ENCODE measurements at places on chromosomes 13 and 19. TPM values are rescaled to one million over a fixed set of nuclear protein-coding genes. Genes with fewer than 3 reads are reported as not detected.

DNA sequence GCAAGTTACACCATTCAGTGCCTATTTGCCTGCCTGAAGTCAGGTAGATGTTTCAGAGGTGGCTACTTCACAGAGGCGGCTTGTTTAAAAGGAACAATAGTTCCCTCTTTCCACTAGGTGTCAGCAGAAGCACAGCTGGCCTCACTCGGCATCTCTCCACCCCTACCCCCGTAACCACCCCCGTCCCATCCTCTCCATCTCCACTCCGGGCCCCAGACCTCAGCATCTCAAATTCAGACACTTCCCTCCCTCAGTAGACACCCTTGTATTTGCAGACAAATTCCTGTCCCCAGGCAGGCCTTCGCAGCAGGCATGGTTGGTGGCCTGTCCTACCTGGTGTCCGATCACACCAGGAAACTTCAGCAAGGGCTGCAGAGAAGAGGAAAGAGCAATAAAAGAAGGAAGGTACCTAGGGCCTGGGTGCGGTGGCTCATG, 9.1 kb upstream of the DPP9 start:
- H3K36me3 ChIP-seq = no peaks in the 10 kb centered on the region
- no peaks in the 10 kb centered on the region for H3K27me3 ChIP-seq
- H3K27ac ChIP-seq = no peak overlapping the region
- H3K4me3 ChIP-seq = no peak overlapping the region
- DNase-seq = peak; percentile 63

DNA sequence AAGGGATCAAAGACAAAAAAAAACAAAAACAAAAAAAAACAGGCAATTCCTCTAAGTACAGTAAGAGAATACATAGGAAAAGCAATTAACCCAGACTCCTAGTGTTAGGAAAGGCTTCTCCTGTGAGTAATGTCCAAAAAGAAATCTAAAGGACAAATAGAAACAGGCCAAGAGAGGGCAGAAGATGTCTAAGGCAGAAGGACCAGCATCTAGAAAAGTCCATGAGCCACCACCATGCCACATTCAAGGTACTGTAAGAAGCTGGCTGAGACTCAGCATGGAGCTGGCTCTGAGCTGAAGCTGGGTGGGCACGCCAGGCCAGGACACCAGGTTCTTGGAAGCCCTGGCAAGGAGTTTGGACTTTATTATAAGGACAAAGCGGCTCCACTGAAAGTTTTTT, 118.1 kb upstream of the FRY start:
- H3K4me3 ChIP-seq = no peak overlapping the region
- no peaks in the 10 kb centered on the region for H3K4me1 ChIP-seq
- H3K27ac ChIP-seq = no peak overlapping the region
- H3K36me3 ChIP-seq = no peaks in the 10 kb centered on the region
- DNase-seq = no peak

DAND5 gene
- 0.03 TPM for polyA plus RNA-seq

DNA sequence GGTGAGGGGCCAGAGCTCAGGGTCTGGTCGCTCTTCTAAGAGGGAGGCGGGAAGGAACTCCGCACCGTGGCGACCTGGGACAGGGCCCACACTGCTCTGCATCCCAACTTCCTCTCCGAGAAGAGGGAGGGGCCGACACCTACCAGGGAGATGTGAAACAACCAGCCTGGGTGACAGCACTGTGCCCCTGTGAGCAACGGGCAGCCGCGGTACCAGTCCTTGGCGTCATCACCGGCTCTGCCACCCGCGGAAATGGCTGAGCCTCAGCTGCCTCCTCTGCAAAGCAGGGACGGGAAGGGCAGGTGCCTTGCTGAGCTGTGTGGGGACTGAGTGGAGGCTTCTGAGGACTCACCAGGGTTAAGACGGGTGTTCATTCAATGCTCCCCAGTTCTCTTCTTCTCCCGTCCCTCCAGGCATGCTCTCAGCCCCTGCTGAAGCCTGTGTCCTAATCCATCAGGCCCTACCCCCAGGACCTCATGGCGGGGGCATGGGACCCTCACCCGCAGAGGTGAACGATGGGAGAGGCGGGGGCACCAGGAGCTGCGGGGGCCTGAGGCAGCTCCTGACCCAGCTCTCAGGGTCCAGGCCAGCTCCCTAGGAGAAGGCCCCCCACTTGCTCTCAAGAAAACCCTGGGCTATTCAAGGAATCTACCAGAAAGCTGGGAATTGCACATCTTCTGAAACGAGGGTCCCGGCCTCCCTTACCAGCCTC, 9.3 kb downstream of the ZNF787 start:
- H3K4me3 ChIP-seq = no peak overlapping the region
- DNase-seq = no peak
- peaks cover 25% of the 10 kb centered on the region for H3K4me1 ChIP-seq

DNA sequence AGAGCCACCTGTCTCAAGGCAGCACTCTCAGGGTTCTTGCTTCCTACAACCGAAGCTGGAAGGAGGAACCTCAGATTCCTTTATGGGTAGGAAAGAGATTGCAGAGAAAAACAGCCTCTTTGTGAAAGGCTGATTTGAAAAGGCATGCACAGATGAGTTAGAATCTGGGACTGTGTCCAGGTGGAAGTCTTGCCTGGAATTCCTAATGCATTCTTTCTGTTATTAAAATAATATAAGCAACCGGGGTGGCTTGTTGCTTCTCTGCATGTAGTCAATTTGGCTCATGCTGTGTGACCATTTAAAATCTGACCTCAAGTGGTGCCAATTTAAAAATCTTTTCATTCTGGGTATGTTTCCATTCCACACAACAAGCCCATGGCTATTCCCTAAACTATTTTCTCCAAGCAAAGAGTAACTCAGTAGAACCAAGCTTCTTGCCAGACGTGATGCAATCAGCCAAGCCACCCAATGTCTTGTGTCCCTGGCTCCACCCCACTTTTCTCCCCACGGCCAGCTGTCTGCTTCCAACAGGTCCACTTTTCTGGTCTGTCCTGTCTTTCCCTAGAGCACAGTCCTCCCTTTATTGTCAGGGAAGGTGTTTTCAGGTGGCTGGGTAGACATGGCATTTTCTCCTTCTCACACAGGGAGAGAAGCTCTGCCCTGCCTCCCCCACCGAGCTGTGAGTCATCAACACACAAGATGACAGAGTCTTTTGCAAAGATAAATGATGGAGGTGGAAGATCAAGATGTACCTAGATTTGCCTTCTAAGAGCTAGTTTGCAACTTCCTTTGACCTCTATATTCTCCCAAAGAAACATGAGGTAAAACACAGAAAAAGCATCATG, 394.3 kb downstream of the FOXO1 start:
- no peak overlapping the region for H3K27ac ChIP-seq
- peak; percentile 74 for DNase-seq
- no peaks in the 10 kb centered on the region for H3K36me3 ChIP-seq
- H3K27me3 ChIP-seq = no peaks in the 10 kb centered on the region
- no peak overlapping the region for H3K4me3 ChIP-seq

GRCh38 chr13:105518086-105518485, 1017.4 kb downstream of the EFNB2 start:
- H3K4me3 ChIP-seq = no peak overlapping the region
- no peaks in the 10 kb centered on the region for H3K36me3 ChIP-seq
- DNase-seq = no peak
- H3K4me1 ChIP-seq = no peaks in the 10 kb centered on the region
- no peak overlapping the region for H3K27ac ChIP-seq

- no peaks in the 10 kb centered on the region for H3K27me3 ChIP-seq
- no peak overlapping the region for H3K4me3 ChIP-seq
- no peaks in the 10 kb centered on the region for H3K4me1 ChIP-seq
- no peak for DNase-seq
- H3K27ac ChIP-seq = no peak overlapping the region
- no peaks in the 10 kb centered on the region for H3K36me3 ChIP-seq
Measured at GRCh38 chr19:39148939-39149529, 23.4 kb downstream of the PAK4 start.

GRCh38 chr19:34232566-34233481, 21.5 kb upstream of the GARRE1 start:
- peaks cover 25% of the 10 kb centered on the region for H3K4me1 ChIP-seq
- H3K36me3 ChIP-seq = no peaks in the 10 kb centered on the region
- peak overlapping the region; percentile 22 for H3K4me3 ChIP-seq
- peak; percentile 98 for DNase-seq
- peak overlapping the region; percentile 72 for H3K27ac ChIP-seq
- H3K27me3 ChIP-seq = no peaks in the 10 kb centered on the region

DNA sequence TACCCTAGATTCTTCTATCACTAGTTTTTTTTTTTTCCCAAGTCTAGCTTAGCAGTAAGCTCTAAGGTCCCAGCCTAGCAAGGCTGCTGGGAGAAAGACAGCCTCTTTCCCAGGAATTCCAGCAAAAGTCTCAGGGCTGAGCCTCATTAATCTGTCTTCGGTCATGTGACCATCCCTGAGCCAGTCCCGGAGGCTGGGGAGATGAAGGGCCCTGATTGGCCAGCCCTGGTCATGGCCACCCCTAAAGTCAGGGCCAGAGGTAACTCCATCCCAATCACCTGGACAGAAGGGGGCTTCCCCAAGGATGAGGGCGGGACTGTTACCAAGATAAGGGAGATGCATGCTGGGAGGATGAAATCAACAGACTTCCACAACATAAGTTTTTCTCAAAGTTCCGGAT, 43.3 kb downstream of the CCNE1 start:
- H3K4me1 ChIP-seq = no peaks in the 10 kb centered on the region
- H3K36me3 ChIP-seq = no peaks in the 10 kb centered on the region
- no peaks in the 10 kb centered on the region for H3K27me3 ChIP-seq
- no peak overlapping the region for H3K27ac ChIP-seq

DNA sequence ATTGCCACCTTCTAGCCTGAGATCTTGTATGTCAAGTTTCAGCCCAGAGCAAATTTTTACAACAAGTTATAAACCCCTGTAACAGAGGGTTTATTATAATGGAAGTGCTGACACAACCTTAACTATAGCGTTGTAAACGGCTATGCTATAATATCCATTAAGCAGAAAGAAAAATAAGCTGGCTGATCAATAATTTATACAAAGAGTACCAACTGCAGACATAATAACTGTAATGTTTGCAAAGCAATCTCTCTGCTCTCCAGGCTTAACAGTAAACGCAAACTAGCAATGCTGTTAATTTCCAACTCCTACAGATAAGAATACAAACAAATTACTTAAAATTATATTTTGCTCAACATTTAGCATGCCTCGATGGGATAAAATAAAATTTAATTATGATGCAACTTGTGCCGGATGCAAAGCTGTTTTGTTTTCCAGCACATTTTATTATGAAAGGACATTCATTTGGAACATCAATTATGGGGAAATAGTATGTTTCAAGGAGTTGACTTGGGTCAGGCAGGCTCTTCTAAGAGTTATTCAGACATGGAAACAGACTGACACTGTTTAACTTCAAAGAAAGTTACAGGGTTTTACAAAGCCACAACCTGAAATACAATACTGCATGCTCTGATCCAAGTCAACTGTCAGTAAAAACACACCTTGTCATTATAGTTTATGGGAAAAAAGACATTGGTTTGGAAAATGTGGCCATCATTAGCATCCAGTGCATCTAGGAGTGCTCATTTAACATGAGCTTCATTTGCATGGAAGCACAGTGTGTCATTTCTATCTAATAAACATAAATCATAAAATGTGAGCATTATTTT, 6.6 kb upstream of the DACH1 start:
- H3K4me1 ChIP-seq = no peaks in the 10 kb centered on the region
- no peak for DNase-seq
- no peaks in the 10 kb centered on the region for H3K36me3 ChIP-seq
- no peak overlapping the region for H3K27ac ChIP-seq

DNA sequence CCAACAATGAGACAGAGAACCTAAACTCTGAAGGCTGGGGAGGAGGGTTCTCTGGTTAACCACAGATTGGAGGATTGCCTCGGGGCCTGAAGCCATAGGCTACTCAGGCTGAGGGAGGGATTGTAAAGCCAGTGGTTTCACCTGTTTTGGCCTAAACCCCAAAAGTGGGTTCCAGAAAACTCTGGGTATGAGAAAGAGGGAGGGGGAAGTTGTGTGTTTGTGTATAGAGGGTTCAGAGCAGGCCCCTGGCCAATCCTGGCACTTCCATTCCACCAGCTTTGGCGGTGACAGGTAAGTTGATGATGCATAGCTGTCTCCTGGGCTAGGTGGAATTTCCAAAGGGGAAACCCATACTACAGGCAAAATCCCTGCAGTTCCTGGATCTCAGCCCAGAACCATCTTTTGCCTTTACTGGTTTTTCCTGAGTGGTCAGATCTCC, 13.5 kb upstream of the CCDC97 start:
- H3K36me3 ChIP-seq = peaks cover 43% of the 10 kb centered on the region
- DNase-seq = no peak
- H3K27ac ChIP-seq = peak overlapping the region; percentile 22
- H3K4me3 ChIP-seq = no peak overlapping the region

LRRC63 gene
- not detected for polyA plus RNA-seq

CYP2F1 gene
- polyA plus RNA-seq = not detected

DNA sequence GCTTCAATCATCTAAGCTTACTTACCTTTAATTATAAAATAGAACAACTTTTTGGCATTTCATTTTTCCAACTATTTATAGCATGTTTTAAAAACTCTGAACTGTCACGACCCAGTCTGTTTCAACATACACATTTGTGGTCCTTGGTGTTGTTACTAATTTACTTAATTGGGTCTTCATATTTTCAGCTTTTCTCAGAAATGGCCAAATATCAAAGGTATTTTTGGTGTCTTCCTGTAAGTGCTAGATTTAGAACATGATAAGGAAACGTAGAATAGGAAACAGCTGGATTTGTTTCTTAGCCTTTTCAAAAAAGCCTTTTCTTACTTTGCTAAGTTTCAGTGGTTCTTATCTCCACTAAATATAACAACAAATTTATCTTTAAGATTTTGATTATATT, 11.4 kb downstream of the LPAR6 start:
- DNase-seq = no peak
- no peaks in the 10 kb centered on the region for H3K27me3 ChIP-seq
- H3K4me3 ChIP-seq = no peak overlapping the region

DNA sequence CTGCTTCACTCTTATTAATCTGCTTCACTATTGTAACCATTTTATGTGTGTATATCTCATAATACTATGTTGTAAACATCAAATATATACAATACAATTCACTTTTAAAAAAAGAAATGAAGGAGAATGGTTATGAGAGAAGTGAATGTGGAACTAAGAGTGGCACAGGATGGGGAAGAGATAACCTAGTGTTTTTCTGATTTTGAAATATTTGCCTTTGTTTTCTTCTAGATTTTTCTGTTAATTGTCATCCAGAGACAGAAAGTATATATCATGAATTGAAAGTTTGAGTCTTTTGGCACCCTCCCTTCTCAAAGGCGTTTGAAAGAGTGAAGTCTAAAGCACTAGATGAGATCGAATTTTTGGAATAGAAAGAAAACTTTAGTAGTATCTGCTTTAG, 2.8 kb downstream of the DNAJC3 start:
- no peak overlapping the region for H3K27ac ChIP-seq
- no peak overlapping the region for H3K4me3 ChIP-seq
- no peaks in the 10 kb centered on the region for H3K36me3 ChIP-seq
- DNase-seq = no peak
- peaks cover 2% of the 10 kb centered on the region for H3K4me1 ChIP-seq
- no peaks in the 10 kb centered on the region for H3K27me3 ChIP-seq

GRCh38 chr13:44664308-44664707, 88.2 kb upstream of the TSC22D1 start:
- H3K27ac ChIP-seq = no peak overlapping the region
- H3K4me1 ChIP-seq = peaks cover 11% of the 10 kb centered on the region
- no peaks in the 10 kb centered on the region for H3K27me3 ChIP-seq
- H3K36me3 ChIP-seq = no peaks in the 10 kb centered on the region
- H3K4me3 ChIP-seq = no peak overlapping the region

KLF1 gene
- polyA plus RNA-seq = not detected

- H3K27ac ChIP-seq = no peak overlapping the region
- H3K36me3 ChIP-seq = peaks cover 65% of the 10 kb centered on the region
- DNase-seq = no peak
Measured at GRCh38 chr19:18856385-18857126, 24.8 kb downstream of the UPF1 start.

GRCh38 chr19:8517551-8518442, 3.8 kb upstream of the ZNF414 start:
- H3K36me3 ChIP-seq = no peaks in the 10 kb centered on the region
- H3K4me3 ChIP-seq = no peak overlapping the region
- peak overlapping the region; percentile 45 for H3K27ac ChIP-seq
- H3K4me1 ChIP-seq = peaks cover 7% of the 10 kb centered on the region

RASIP1 gene
- polyA plus RNA-seq = 1.2 TPM

All from fibroblast of lung (primary cell).